Activated CD4-positive, alpha-beta T cell treated with anti-CD3 and anti-CD28 coated beads, Interleukin-2, amount 50 U/mL, for 24 hours (primary cell): ENCODE measurements at places on chromosomes 1 and 21.

DNA sequence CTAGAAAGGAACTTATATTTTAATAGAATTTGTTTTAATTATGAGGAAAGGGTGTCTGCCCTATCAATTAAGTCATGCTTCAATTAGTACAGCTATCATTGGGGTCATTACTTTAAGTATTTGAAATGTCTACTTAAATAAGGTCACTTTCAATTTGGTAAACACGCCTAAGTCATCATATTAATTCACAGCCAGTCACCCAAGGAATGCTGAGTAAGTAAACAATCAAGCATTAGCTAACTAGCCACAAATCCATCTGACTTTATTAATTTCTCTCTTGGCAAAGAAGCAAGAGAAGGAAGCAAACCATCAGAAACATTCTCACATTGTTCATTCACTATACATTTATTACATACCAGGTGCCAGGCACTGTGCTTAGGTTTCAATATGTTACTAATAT lies 1.2 kb upstream of the LRRC52 start:
- DNase-seq = no peak

DNA sequence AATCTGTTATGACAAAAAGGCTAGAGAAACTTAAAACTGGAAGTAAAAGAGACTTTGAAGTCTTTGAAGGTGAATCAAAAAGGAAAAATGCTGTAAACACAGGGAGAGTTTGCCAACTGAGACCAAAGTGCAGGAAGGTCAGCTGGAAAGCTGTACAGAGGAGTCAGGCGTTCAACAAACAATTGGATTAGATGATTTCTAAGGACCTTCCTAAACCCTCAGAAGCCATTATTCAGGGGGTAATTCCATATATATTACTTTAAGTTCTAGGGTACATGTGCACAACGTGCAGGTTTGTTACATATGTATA lies 156.8 kb downstream of the ZBTB18 start:
- no peak for DNase-seq

GRCh38 chr1:151976858-151977257 lies 16.8 kb downstream of the S100A10 start:
- DNase-seq = no peak

- no peak for DNase-seq
Measured at GRCh38 chr21:44932408-44933181, 7.2 kb upstream of the SLX9 start.

DNA sequence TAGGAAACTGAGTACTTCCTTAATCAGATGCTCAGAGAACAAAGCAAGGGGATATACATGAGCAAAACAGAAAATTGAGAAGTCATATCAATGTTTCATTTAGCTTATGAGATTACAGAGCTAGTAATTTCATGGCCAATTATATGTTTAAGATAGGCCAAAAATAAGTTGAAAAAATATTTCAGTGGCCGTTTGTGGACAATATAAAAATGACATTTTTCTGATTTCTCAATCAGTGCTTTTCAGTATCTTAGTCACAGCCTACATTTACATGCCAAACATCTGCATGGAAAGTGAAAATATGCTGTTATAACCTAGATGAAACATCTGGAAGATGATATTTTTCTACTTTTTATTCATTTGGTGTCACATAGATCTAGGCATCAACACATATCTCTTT lies 192.5 kb downstream of the HLX start:
- no peak for DNase-seq

GRCh38 chr1:109134423-109134822 lies 20.5 kb downstream of the ELAPOR1 start:
- DNase-seq = no peak

DNA sequence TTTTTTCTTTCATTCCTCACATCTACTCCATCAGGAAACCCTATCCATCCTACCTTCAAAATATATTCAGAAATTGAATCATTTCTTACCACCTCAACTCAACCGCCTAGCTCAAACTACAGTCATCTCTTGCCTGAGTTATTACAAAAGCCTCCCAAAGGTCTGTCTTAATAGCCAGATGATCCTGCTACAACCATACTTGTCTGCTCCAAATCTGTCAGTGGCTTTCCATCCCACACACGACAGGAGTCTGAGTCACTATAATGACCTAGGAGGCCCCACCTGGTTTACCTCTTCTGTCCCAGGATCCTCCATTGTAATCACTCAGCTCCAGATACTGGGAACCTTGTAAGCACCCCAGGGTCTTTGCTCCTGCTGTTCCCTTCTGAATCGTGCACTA lies 37.1 kb upstream of the IL12RB2 start:
- DNase-seq = no peak

DNA sequence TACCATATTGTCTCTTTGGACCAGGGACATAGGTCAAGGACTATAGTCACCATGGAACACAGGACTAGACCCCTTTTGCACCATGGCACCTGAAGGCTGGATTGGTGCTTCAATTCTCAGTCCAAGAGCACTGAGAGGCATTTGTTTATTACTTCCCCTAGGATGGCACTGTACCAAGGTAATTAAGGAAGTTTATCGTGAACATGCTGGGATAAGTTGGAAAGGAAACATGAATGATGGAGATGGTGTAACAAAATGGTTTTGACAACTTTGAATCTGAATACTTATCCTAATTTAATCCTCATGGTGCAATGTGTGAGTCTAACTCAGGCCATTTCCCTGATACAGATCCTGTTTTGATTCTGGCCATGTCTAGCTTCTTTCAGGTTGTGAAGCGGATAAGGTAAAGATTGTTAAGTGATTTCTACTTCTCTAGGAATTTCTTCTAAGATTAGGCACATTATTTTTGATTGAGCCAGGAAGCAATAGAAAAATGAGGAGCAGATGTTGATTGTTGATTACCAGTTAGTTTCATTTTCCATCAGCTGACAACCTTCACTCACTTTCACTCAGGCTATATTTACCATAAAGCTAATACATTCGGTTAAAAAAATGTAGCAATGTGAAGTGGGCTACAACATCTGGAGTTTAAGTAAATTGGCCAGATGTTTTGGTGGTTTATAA lies 37.3 kb upstream of the SIPA1L2 start:
- no peak for DNase-seq

DNA sequence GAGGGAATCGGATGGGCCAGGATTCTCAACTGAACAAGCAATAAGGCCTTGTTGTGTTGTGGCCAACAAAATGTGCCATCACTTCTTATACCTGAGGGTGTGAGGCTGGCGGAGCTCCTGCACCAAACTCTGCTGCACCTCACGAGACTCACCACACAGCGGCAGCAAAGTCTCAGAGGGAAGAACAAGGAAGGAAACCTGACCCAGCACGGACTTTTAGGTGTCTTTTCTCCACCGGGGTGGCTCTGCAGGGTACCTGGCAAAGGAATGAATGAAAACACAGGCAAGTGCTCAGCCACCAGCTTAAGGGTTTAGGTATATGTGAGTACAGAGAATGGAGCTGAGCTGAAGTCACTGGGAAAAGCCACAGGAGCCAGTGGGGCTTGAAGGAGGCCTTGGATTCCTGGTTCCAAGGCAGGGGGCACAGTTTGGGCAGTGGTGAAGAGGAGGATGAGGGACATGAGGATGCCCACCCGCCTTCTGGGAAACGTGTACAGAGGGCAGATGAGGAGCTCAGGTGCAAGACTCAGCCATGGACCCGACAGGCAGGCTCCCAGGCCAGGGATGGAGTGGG lies 31.1 kb upstream of the HSD3B1 start:
- DNase-seq = no peak

GRCh38 chr1:172971241-172971640 lies 79.5 kb downstream of the TNFSF18 start:
- DNase-seq = no peak

GRCh38 chr21:30953605-30954004 lies 72.2 kb upstream of the KRTAP11-1 start:
- DNase-seq = no peak

- DNase-seq = no peak
Measured at GRCh38 chr1:228899421-228899956, 164.2 kb downstream of the RHOU start.

DNA sequence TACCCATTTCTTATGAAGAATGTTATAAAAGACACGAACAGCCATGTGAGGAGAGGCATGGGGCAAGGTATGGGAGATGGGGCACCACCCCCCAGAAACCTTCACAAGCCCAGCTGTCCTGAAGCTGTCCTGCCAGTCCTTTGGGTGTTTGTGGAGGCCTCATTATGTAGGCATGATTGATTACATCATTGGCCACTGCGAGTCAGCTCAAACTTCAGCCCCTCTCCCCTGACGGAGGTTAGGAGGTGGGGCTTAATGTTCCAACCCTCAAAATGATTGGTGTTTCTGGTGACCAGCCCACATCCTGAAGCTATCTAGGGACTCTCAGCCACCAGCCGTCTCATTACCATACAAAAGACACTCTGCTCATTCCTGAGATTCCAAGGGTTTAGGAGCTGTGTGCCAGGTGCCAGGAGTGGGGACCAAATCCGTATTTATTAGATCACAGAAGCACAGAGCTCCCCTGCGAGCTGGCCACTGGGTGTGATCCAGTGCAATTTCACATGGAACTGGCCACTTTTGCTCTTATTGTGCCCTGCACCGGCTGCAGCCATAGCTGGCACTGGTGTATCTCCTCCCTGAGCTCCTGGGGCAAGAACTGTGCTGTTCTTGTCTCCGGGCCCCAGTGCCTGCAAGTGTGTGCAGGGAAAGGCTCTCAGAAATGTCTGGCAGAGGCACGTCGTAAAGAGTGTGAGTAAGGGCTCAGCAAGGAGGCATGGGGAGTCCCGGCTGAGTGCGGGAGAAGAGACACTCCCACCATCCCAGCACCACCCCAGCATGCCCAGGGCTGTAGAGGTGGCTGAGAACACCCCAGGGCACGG lies 10.5 kb downstream of the KIAA1614 start:
- no peak for DNase-seq

- no peak for DNase-seq
Measured at GRCh38 chr1:65469126-65469888, 48.8 kb downstream of the LEPR start.

- peak; percentile 47 for DNase-seq
Measured at GRCh38 chr1:206808615-206809014, 36.3 kb upstream of the IL10 start.

DNA sequence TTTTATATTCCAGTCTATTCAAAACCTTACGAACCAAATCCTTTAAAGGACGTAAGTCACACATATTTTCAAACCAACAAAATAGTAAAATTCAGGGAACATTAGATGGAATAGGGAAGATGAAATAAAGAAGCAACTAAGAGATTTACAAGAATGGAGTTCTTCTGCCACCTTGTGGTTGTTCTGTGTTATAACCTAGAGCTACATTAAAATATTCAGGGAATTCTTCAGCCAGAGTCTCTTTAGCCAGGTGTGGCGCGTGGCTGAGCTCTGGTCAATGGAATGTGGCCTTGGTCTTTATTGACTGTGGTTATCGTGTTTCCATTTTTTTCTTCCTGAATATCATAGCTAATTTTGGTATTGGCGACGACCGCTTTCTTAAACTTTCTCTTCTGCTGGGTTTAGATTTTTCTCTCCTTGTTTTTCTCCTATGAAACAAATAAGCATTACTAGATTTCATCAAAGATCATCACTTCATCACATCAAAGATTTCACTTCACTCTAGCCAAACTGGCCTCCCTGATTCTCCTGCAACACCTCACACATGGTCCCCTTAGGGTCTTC lies 221.3 kb downstream of the MRPL39 start:
- no peak for DNase-seq

DNA sequence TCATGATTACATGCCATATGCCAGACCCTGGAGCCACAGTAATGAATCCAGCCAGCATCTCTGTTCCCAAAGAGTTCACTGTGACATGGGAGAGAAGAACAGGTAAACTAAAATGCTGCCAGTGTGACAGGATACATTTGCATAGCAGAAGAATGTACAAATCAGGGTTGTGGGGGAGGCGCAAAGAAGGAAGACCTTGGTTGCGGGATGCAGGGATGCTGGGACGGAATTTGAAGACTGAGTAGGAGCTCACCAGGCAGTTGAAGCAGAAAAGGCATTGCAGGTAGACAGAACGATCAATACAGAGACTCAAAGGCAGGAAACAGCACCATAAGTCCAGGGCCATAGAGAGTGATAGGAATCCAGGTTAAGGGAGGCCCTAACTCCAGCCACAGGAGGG lies 180.3 kb upstream of the ZC3H12A start:
- no peak for DNase-seq

- DNase-seq = no peak
Measured at GRCh38 chr1:22252251-22252650, 109.4 kb upstream of the WNT4 start.

- DNase-seq = no peak
Measured at GRCh38 chr21:45433911-45434644, 29.1 kb downstream of the COL18A1 start.

- DNase-seq = no peak
Measured at GRCh38 chr1:109622137-109622892, 2.7 kb downstream of the AMPD2 start.

- no peak for DNase-seq
Measured at GRCh38 chr1:190140644-190141043, 337.0 kb downstream of the BRINP3 start.

DNA sequence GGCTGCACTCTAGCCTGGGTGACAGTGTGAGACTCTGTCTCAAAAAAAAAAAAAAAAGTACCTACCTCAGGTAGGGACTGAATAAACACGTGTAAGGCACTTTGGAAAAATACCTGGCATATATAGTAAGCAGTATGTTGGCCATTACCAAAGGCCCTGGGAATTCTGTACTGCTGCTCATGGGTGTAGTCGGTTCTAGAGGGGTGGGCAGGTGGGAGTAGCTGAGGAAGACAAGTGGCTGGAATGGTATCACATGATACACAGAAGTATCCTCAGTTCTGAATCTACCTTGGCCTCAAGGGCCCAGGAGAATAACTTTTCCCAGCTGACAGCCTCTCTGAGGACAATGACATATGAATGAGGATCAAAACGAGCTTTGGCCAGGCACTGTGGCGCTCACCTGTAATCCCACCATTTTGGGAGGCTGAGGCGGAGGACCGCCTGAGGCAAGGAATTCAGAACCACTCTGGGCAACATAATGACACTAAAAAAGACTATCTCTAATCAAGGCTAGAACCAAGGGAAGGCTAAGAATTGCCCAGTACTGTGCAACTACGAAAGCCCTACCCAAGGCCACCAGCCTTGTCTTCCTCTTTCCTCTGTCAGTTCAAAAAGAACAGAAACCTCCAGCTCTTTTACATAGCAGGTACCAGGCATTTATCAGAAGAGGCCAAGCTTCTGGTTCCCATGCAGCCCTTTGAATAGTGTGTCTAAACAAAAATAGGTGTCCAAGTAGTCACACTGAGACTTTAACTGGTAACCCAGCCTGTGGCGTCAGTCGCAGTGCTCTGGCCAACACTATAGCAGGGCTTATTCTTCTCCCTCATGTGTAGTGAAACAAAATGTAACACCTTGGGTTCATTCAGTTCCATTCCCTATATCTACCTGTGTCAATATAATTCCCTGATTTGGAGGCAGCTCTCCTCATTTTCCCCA lies 10.2 kb downstream of the MMACHC start:
- no peak for DNase-seq

GRCh38 chr1:200867018-200867811 lies 5.6 kb upstream of the GPR25 start:
- DNase-seq = no peak

DNA sequence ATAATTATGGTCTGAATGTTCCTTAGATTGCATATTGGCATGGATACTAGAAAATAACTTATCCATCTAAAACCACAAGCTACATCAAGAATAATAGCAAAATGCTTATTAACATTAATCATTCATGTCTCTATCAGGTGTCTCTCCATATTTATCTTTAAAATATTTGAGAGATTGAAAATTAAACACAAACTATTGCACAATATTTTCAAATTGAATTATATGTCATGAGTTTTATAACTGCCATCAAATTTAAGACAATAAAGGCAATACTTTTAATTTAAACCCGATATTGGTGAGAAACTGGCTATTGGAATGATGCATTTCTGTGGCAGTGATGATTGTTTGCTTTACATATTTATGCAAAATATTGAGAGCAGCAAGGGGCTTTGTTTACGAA lies 1506.8 kb upstream of the B3GALT2 start:
- no peak for DNase-seq

GRCh38 chr1:15757575-15758342 lies 836 bp upstream of the FBLIM1 start:
- DNase-seq = no peak
